ENCODE measurements at places on chromosomes 7 and 10. TPM values are rescaled to one million over a fixed set of nuclear protein-coding genes. Genes with fewer than 3 reads are reported as not detected.
A peak's percentile ranks its signal among the peaks of the same experiment; 100 is the strongest.

- no peak for DNase-seq
Measured at GRCh38 chr7:54955696-54956420, 63.0 kb upstream of the EGFR start.

DNA sequence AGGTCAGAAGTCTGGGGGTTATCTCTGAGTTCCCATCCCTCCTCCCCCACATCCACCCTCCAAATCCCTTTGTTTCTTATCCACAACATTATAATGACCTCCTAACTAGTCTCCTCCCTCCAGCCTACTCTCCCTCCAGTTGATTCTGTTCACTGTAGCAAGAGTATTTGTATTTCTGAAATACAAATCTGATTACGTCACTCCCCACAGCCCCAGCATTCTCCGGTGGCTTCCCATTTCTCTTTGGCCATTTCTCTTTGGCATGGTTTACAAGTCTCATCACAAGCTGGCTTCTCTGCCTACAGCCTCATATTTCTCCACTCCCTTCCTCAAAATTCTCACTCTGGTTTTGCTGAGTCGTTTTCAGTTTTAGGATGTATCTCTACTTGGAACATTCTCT lies 24.6 kb upstream of the MRPS33 start:
- DNase-seq, result peak; percentile 12

- no peak for DNase-seq
Measured at GRCh38 chr10:100773646-100774045, 28.3 kb downstream of the PAX2 start.

The CYP3A7 gene
- not detected for total RNA-seq

The ANKRD26 gene
- 16.8 TPM for total RNA-seq

The RGR gene
- total RNA-seq, result not detected

All from fibroblast of villous mesenchyme (primary cell).